ENCODE measurements at places on chromosomes 6 and 20.

GRCh38 chr20:64236137-64237088 lies 19.1 kb upstream of the PCMTD2 start:
- no peak for DNase-seq

GRCh38 chr6:122389704-122390372 lies 9.6 kb upstream of the HSF2 start:
- DNase-seq = no peak

GRCh38 chr6:18055714-18056382 lies 66.6 kb downstream of the NHLRC1 start:
- DNase-seq = no peak

DNA sequence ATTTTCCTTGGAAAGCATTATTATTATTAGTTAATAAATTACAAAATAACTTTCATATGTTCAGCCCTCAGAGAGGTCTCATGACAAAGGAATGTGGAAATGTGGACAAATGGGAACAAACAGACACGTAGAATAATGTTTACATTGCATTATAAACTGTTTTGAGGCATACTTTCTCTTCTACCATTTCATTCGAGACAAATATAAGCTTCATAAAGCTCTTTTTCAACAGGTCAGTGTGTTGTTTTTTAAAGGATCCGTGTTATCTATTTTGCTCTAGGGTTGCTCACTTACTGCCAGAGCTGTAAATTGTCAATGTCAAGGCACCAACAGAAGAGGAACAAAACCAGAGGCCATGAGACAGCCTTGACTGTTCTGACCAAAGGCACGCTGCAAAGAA lies 256.8 kb downstream of the PHACTR1 start:
- DNase-seq = no peak

- no peak for DNase-seq
Measured at GRCh38 chr20:24778585-24779031, 170.5 kb upstream of the CST7 start.

- no peak for DNase-seq
Measured at GRCh38 chr6:168650671-168651111, 209.7 kb downstream of the SMOC2 start.

DNA sequence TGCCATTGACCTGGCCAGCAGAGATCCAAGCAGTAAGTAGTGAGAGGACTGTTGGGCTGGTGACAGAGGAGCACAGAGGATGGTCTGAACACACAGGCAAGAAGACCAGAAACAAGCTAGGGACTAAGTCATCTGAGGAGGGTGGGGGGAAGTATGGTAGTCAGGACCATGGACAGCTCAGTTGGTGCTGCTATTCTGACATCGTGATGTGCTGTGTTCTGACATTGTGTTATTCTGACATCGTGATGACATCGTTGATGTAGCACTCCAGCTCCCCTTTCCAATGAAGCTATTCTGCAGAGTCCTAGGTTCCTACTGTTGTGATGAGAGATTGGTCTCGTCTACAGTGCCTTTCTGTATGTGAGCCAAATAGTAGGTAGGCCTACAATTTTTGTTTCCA lies 28.7 kb downstream of the CFAP206 start:
- no peak for DNase-seq

- DNase-seq = no peak
Measured at GRCh38 chr20:32966881-32967781, 37.1 kb downstream of the SUN5 start.

DNA sequence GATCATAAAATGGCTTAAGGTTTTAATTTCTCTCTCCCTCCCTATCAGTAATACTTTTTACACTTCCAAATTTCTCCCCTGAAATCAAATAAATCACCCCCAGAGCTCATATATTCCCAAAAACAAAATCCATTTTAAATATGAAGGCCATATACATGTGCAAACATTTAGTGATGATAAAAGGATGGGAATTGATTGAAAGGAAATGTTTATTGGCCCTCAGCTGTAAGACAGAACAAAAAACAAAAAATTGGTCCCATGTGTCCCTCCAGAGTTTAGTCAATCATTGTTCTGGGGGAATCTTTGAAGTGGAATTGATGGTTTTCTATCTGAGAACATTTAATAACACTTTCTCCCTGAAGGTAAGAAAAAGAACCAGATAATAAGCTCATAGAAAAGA lies 91.7 kb downstream of the COL12A1 start:
- no peak for DNase-seq
